ENCODE measurements at places on chromosomes 11 and 22.

DNA sequence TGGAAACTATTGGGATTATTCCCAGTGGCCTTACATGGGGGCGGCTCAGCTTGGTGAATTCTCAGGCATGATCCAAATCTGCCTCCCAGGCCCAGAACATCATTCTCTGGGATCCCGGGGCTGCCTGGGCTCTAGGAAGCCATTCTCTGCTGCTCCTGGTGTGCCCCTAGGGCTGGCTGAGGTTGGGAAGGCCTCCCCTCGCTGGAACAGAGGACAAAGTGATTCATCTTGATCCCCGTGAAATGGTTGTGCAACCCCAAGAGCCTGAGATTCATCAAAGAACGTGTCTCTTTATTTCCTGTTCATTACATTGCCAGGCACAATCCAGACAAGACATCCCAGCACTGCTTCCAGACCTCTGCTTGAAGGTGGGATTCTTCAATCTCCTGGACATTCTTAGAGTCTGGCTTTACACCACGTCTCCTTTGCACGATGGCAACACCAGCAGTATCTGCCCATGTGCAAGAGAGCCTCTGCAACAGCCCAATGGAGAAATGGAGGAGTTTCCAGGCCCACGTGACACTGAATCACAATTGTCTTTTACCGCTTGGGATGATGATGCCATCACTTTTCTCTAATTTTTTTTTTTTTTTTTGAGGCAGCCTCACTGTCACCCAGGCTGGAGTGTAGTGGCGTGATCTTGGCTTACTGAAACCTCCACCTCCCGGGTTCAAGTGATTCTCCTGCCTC lies 52.3 kb downstream of the TST start:
- peak; percentile 17 for DNase-seq

DNA sequence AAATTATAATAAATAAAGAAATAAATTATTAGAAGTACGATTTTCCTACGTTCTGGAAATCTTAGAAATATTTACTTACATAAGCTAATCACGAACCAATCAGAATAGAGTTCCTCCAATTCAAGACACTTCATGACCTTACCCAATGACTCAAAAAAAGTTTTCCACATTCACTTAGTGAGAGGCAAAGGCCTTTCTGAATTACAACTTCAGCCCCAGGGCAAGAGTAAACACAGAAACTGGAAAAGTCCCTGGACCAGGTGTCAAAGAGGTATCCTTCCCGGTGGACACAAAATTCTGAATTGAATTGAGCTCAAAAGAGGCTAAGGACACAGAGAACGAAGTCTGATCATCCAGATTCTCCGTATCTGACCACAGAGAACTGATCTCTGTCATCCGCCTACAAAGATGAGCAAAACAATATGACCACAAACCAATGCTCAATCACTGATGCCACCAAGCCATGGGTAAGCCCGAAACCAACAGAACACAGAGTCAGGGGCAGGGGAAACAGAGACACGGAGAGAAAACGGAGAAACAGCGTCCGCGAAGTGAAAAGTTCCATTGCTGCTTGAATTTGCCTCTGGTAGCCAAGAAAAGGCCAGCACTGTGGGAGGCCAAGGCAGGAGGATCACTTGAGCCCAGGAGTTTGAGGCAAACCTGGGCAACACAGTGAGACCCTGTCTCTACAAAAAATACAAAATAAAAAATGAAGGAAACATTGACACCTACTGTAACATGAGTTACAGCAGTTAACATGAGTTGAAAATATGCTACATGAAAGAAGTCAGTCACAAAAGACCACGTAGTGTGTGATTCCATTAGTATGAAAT lies 6.8 kb downstream of the BID start:
- no peak for DNase-seq

- DNase-seq: no peak
Measured at GRCh38 chr22:32600147-32600546, 125.5 kb downstream of the FBXO7 start.

DNA sequence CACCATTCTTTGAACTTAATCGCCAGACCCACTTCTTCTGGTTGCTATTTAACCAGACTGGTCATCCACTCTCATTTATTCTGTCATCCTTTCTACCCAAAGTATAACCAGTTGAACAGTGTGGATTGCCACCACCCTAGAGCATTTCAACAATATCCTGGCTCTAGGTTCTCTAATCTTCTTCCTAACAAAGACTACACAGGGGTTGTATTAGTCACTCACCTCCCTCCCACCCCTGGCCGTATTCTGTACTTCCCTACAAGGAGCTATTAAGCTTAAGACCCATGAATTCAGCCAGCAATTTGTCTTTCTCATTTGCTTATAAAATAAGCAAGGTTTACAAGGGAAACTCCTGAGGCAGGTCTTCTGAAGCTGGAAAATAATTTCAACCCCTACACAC lies 46.9 kb upstream of the CEP126 start:
- no peak for DNase-seq

DNA sequence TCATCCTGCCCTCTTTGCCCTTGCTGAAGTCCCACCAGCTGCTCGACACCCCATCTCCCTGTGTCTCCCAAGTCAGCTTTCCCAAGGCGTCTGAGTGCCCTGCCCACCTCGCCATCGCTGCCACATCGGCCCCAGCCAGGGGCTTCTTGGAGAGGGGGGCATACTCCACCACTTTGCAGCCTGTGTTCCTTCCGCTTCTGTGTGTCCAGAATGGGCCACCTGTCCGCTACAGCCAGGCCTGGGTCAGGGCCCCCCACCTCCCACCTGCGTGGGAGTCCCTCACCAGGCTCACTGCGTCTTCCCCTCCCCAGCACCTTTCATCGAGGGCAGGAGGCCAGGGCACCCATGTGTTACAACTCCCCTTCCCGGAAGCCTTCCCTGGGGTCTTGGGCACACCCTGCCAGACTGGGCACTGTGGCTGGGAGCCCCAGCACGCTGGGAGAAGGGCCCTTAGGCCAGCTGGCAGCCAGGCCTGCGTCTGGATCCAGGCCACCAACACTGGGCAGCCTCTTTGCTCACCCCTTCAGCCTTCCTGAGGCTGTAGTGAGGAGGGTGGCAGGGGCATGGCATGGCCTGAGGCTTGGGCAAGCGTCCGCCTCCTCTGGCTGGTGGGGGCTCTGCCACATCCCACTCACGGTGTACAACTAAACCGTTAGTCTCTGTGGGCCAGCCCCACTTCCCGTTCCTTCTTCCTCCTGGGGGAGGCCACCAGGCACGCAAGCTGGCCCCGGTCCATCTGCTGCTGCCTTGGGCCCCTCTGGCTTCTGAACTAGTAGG lies 13.4 kb downstream of the CPT1A start:
- no peak for DNase-seq

GRCh38 chr11:64754124-64754918 lies 5.5 kb downstream of the PYGM start:
- DNase-seq: no peak

DNA sequence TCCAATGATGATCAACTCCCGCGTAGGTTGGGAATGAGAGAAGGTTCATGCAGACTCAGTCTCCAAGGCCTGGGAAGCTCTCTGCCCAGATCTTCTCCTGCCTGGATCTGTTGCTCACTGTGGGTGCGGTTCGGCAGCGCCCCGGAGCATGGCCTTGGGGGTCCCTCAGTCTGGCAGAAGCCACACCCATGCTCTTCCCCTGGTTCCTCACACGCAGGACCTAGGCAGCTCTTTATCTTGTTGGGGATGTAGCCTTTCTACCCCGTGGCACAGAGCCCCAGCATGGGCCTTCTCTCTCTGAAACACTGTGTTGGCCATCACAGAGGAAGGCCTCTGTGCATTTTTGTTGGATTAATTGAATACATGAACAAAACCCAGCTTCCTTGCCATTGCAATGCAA lies 1461.6 kb downstream of the BRD1 start:
- no peak for DNase-seq

GRCh38 chr11:76824083-76824939 lies 36.4 kb upstream of the ACER3 start:
- no peak for DNase-seq

All from CD4-positive, alpha-beta T cell treated with Interferon gamma for 1 hour (primary cell).